GM23338 (cell line): ENCODE measurements at places on chromosomes 11 and 22. TPM values are rescaled to one million over a fixed set of nuclear protein-coding genes. Genes with fewer than 3 reads are reported as not detected.

The TUB gene
- 23.7 and 30.4 TPM in 2 replicates for total RNA-seq

- DNase-seq: no peak
- no peaks in the 10 kb centered on the region for H3K4me1 ChIP-seq
- no peak overlapping the region for H3K4me3 ChIP-seq
These were observed 372.1 kb downstream of the FAT3 start for GRCh38 chr11:92596596-92597317.

The LRRC56 gene
- 0.54 and 0.87 TPM in 2 replicates for total RNA-seq

- H3K36me3 ChIP-seq: no peaks in the 10 kb centered on the region
- H3K4me1 ChIP-seq: peaks cover 59% of the 10 kb centered on the region
- peak; percentile 82 for DNase-seq
These were observed 114.9 kb downstream of the NAV2 start for GRCh38 chr11:19827399-19828135.
